ENCODE measurements at places on chromosomes 16 and 17.

DNA sequence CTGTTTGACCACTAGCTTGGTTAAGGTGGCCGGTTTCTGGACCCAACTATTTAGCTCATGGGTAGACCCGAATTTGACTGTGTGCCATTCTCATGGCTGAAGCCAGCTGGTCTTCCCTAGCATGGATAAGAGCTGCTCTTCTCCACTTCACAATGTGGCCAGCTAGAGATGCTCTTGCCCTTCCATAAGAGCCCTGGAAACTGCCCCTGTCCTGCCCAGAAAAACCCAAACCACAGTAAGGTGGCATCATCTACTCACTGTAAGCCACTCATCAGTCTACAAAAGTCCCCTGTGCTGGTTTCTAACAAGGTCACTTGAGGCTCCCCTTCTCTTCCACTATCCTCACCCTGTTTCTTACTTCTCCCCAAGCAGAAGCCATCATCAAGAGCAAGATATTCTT lies 165.1 kb downstream of the HS3ST2 start:
- peaks cover 10% of the 10 kb centered on the region for H3K27me3 ChIP-seq
- H3K4me1 ChIP-seq, result no peaks in the 10 kb centered on the region
- no peak for DNase-seq
- H3K27ac ChIP-seq, result no peak overlapping the region
- no peaks in the 10 kb centered on the region for H3K36me3 ChIP-seq

- peak; percentile 65 for DNase-seq
- H3K27ac ChIP-seq, result no peak overlapping the region
- H3K36me3 ChIP-seq, result peaks cover 13% of the 10 kb centered on the region
- H3K27me3 ChIP-seq, result no peaks in the 10 kb centered on the region
Observed at GRCh38 chr17:29412780-29413565, 22.8 kb downstream of the TAOK1 start.

DNA sequence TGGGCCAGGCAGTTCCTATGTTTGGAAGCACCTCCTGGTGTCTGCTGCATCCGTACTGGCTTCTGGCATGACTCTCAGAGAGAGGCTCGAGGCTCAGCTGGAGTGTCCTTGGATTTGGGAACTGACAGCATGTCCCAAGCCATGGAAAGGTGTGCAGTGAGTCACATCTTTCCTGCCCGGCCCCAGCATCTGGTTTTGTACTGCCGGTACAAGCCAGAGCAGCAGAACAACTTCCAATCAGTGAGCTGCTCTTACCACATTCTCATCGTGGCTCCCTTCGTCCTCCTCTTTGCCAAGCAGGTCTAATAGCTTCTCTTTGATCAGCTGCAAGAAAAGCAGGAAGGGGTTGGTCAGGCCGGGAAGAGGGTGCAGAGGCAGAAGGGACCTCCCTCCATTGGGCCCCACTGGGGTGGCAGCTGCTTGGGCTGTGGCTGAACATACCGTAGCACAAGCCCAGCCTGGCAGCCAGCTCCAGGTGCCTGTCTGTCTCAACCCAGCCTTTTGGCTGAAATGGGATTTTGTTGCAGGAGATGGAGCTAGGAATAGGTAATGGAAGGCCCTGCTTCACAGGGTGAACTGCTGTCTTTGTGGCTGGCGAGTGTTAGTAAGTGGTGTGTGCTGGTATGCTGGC lies 24.2 kb downstream of the SPACA3 start:
- H3K27me3 ChIP-seq, result no peaks in the 10 kb centered on the region
- DNase-seq, result no peak
- peaks cover 43% of the 10 kb centered on the region for H3K4me1 ChIP-seq
- no peak overlapping the region for H3K27ac ChIP-seq
- no peak overlapping the region for H3K4me3 ChIP-seq
- H3K36me3 ChIP-seq, result no peaks in the 10 kb centered on the region

DNA sequence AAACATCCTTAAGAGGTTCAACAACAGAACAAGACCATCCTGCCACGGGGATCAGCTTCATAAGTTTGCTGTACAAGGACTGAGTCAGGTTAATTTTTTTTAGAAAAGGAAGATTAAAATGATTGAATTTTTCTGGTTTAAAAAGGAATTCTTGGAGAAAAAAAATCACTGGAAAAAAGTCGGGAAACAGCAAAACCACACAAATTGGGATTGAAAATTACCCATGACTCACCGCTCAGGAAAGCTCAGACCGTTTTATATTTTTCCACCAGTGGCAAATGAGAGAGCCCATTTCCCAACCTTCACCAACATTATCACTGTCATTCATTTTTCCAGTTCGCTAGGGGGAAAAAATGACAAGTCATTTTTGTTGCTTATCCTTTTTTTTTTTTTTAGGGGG lies 46.6 kb downstream of the MRM3 start:
- peaks cover 2% of the 10 kb centered on the region for H3K4me1 ChIP-seq
- no peak overlapping the region for H3K4me3 ChIP-seq
- H3K36me3 ChIP-seq, result peaks cover 29% of the 10 kb centered on the region
- DNase-seq, result peak; percentile 29

GRCh38 chr16:89545044-89545830 lies 15.2 kb upstream of the RPL13 start:
- H3K27me3 ChIP-seq, result no peaks in the 10 kb centered on the region
- H3K27ac ChIP-seq, result no peak overlapping the region
- no peak for DNase-seq
- peaks cover 87% of the 10 kb centered on the region for H3K36me3 ChIP-seq
- peaks cover 31% of the 10 kb centered on the region for H3K4me1 ChIP-seq
- no peak overlapping the region for H3K4me3 ChIP-seq

GRCh38 chr17:77163001-77163400 lies 22.2 kb downstream of the SEC14L1 start:
- no peak overlapping the region for H3K27ac ChIP-seq
- H3K4me1 ChIP-seq, result peaks cover 19% of the 10 kb centered on the region
- no peaks in the 10 kb centered on the region for H3K27me3 ChIP-seq
- H3K4me3 ChIP-seq, result peak overlapping the region; percentile 50

- DNase-seq, result peak; percentile 96
- H3K27ac ChIP-seq, result no peak overlapping the region
- no peaks in the 10 kb centered on the region for H3K27me3 ChIP-seq
- H3K36me3 ChIP-seq, result no peaks in the 10 kb centered on the region
Observed at GRCh38 chr16:78742501-78743283, 643.2 kb downstream of the WWOX start.

- no peak overlapping the region for H3K4me3 ChIP-seq
- no peaks in the 10 kb centered on the region for H3K36me3 ChIP-seq
- H3K4me1 ChIP-seq, result no peaks in the 10 kb centered on the region
- H3K27ac ChIP-seq, result no peak overlapping the region
- H3K27me3 ChIP-seq, result no peaks in the 10 kb centered on the region
- no peak for DNase-seq
Observed at GRCh38 chr17:33803199-33803685, 451.8 kb upstream of the CCL2 start.

GRCh38 chr16:19689342-19689741 lies 28.7 kb downstream of the KNOP1 start:
- DNase-seq, result no peak
- H3K36me3 ChIP-seq, result peaks cover 41% of the 10 kb centered on the region
- H3K4me1 ChIP-seq, result peaks cover 10% of the 10 kb centered on the region
- no peak overlapping the region for H3K27ac ChIP-seq

GRCh38 chr17:4362141-4362540 lies 4.3 kb downstream of the UBE2G1 start:
- H3K27ac ChIP-seq, result no peak overlapping the region
- no peak for DNase-seq
- H3K4me1 ChIP-seq, result peaks cover 11% of the 10 kb centered on the region
- no peaks in the 10 kb centered on the region for H3K27me3 ChIP-seq
- H3K4me3 ChIP-seq, result no peak overlapping the region
- H3K36me3 ChIP-seq, result no peaks in the 10 kb centered on the region

DNA sequence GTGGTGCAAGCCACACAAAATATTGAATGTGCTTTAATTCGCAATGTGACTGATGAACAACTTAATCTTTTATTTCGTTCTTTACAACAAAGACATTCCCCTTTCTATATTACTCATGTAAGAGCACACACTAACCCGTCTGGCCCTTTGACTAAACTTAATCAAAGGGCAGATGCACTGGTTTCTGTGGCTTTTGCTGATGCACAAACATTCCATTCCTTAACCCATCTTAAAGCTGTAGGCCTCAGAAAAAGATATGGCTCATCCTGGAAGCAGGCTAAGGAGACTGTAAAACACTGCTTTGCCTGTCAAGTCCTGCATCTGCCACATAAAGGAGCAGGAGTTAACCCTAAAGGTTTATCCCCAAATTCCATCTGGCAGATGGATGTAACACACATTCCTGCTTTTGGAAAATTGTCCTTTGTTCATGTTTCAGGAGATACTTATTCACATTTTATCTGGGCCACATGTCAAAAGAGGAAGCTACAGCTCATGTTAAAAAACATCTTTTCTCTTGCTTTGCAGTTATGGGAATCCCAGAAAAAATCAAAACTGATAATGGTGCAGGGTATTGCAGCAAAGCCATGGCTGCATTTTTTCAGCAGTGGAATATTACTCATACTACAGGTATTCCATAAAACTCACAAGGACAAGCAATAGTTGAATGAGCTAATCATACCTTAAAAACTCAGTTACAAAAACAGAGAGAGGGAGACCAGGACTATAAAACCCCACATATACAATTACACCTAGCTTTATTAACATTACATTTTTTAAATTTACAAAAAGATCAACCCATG lies 137.2 kb downstream of the AHSP start:
- no peaks in the 10 kb centered on the region for H3K36me3 ChIP-seq
- no peak overlapping the region for H3K27ac ChIP-seq
- no peak for DNase-seq

DNA sequence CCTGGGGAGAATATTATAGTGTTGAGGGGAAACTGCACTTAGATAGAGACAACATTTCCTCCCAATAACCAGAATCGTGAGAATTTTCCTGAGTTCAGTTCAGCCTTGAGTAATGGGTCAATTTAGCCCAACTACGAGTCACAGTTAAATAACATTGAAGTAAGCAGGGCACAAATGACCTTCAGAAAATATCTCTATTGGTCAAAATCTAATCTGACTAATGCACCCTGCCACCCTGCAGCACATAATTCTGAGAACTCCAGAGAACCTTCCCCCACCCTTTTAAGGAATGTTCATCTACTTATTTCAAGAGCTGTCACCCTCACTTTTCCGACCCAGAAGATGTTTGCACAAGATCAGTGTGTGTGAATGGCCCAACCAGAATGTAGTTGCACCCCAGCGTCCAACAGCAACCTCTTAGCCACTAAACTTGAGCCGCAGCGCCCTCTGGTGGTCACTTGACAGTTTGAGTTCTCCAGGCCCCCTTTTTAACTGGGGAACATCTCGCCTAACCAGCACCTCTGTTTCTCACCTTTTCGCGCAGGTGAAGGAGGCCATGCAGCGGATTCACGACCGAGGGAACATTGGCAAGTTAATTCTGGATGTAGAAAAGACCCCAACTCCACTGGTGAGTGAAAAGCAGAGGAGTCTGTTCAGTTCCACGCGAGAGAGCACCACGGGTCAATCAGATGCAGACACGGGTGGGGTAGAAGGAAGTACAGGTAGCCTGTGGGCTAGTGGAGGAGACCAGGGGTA lies 50.9 kb upstream of the CLEC3A start:
- no peak overlapping the region for H3K27ac ChIP-seq
- H3K36me3 ChIP-seq, result no peaks in the 10 kb centered on the region
- peak; percentile 78 for DNase-seq
- no peaks in the 10 kb centered on the region for H3K4me1 ChIP-seq
- peaks cover 14% of the 10 kb centered on the region for H3K27me3 ChIP-seq

- peak; percentile 82 for DNase-seq
- H3K27me3 ChIP-seq, result no peaks in the 10 kb centered on the region
- no peak overlapping the region for H3K4me3 ChIP-seq
- H3K4me1 ChIP-seq, result peaks cover 1% of the 10 kb centered on the region
- peak overlapping the region; percentile 59 for H3K27ac ChIP-seq
Observed at GRCh38 chr16:76946879-76947278, 244.1 kb upstream of the MON1B start.

DNA sequence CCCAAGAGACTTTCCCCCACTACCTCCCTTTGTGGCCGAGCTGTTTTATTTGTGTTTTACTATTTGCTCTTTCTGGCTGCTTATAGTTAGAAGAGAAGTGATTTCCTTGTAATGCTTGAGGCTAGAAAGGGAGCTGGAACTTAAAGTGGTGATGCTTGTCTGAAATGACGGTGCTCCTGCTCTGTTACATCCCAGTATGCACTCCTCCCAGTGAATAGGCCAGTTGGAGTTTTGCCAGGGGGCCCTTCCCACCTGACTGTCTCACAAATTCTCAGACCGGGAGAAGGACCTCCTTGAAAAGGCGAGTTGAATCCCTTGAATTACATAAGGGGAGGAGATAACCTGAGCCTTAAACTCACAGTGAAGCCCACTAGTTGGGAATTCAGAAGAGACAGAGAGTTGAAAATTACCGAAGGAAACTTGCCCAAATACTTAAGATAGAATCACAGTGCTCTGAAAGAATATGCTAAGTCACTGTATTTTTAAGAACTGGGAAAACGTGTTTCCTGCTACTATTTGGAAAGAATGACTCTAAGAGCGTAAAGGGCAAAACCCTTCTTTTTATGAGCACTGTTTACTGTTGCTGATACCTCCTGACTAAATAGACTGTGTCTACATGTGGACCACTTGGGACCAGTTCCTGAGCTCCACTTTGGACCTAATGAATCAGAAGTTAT lies 84.7 kb upstream of the CLEC3A start:
- H3K27me3 ChIP-seq, result no peaks in the 10 kb centered on the region
- no peaks in the 10 kb centered on the region for H3K36me3 ChIP-seq
- H3K4me1 ChIP-seq, result no peaks in the 10 kb centered on the region
- DNase-seq, result no peak
- H3K4me3 ChIP-seq, result no peak overlapping the region
- H3K27ac ChIP-seq, result no peak overlapping the region

GRCh38 chr17:39719563-39720355 lies 10.6 kb downstream of the MIEN1 start:
- H3K27me3 ChIP-seq, result no peaks in the 10 kb centered on the region
- H3K36me3 ChIP-seq, result peaks cover 58% of the 10 kb centered on the region
- no peak overlapping the region for H3K4me3 ChIP-seq

DNA sequence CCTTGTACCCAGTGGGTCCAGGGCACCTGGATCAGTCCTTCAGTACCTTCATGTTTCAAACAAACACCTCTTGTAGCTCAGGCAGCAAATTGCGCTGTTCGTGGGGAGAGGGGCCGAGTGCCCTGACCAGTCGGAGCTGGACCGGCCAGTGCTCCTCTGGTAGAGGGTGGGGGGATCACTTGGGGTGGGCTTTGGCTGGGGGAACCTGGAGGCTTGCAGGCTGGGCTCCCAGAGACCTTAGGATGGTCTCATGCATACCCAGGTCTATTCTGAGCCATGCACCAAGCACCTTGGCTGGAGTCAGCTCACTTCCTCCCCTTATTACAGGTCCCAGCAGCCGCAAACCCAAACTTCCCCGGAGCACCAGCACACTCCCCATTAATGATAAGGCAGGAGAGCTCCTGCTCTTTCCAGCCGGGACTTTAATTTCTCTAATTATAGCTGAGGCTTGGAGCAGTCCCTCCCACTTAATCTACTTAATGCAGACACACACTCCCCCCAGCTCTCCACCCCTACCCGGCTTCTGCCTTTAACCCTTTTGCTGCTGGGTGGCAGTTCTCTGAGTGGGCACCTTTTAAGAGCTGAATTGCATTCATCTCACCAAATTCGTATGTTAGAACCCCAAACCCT lies 26.3 kb upstream of the MGAT5B start:
- H3K4me1 ChIP-seq, result peaks cover 2% of the 10 kb centered on the region
- no peak for DNase-seq
- no peaks in the 10 kb centered on the region for H3K36me3 ChIP-seq
- H3K4me3 ChIP-seq, result no peak overlapping the region

- no peak for DNase-seq
- H3K27me3 ChIP-seq, result peaks cover 17% of the 10 kb centered on the region
- H3K27ac ChIP-seq, result no peak overlapping the region
- H3K4me1 ChIP-seq, result peaks cover 6% of the 10 kb centered on the region
- no peak overlapping the region for H3K4me3 ChIP-seq
Observed at GRCh38 chr17:58079300-58080033, 3.8 kb upstream of the DYNLL2 start.

- no peaks in the 10 kb centered on the region for H3K36me3 ChIP-seq
- no peak overlapping the region for H3K27ac ChIP-seq
- H3K27me3 ChIP-seq, result no peaks in the 10 kb centered on the region
- DNase-seq, result peak; percentile 45
- H3K4me3 ChIP-seq, result no peak overlapping the region
Observed at GRCh38 chr17:48262982-48263730, 155.6 kb downstream of the SNX11 start.

Data from mesenchymal stem cell (in vitro differentiated cells and primary cell).